DND-41 (cell line): ENCODE measurements at places on chromosomes 3 and 15.

DNA sequence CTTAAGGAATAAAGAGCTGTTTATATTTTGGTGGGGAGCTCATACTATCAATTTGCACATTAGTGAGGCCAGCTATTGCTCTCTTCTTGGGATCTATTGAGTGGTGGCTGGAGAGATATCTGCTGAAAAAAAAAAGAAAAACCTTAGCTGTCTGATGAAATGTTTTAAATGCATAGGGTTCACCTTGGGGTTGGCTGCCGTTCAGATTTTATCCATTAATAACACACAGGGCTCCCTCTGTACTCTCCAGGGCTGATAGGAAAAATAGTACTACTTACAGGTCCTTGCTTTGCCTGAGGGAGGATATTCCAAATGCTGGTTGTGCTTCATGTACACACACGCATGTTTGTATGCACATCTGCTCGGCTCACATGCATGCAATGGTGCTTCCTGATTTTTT is 803.7 kb downstream of the MCTP2 start:
- no peak for DNase-seq

GRCh38 chr3:11379238-11379823 is 107.1 kb downstream of the ATG7 start:
- DNase-seq, result no peak

DNA sequence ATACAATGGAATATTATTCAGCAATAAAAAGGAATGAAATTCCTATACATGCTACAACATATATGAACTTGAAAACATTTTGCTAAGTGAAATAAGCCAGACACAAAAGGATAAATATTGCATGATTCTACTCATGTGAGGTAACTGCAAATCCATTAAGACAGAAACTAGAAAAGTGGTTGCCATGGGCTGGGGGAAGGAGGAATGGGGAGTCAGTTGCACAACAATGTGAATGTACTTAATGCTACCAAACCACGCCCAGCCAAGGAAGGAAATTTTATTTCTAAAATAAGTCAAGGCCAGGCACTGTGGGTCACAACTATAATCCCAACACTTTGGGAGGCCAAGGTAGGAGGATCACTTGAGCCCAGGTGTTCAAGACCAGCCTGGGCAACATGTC is 9.8 kb upstream of the GMPPB start:
- DNase-seq, result no peak

DNA sequence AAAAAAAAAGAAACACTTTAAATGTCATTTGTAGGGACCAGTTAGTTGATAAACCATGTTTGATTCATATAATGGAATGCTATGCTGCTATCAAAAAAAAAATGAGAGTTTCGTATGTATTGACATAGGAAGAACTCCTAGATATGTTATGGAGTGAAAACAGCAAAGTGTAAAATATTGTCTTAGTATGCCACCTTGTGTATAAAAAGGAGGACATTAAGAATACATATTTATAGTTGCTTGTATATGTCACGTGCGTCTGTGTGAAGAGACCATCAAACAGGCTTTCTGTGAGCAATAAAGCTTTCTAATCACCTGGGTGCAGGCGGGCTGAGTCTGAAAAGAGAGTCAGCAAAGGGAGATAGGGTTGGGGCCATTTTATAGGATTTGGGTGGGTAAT is 39.5 kb downstream of the KBTBD8 start:
- no peak for DNase-seq

DNA sequence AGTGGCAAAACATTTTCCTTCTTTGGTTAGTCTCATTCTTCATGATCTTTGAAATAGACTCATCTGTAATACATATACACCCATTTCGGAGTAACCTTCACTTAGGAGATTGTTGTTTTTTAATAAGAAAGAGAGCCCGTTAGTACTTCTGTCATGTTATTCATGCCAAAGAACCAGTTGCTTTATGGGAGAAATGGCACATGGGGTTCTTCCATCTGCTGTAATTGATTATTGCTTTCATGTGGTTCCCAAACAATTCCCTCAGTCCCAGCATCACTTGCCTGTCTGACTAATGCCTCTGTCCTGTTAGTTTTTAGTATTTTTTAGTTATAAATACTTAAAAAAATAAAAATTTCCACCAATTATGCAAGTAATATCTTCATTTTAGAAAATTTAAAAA is 33.8 kb upstream of the FAH start:
- DNase-seq, result no peak

- no peak for DNase-seq
Measured at GRCh38 chr15:79702621-79703020, 194.2 kb downstream of the MTHFS start.

- no peak for DNase-seq
Measured at GRCh38 chr3:4138786-4139431, 164.3 kb upstream of the SETMAR start.

DNA sequence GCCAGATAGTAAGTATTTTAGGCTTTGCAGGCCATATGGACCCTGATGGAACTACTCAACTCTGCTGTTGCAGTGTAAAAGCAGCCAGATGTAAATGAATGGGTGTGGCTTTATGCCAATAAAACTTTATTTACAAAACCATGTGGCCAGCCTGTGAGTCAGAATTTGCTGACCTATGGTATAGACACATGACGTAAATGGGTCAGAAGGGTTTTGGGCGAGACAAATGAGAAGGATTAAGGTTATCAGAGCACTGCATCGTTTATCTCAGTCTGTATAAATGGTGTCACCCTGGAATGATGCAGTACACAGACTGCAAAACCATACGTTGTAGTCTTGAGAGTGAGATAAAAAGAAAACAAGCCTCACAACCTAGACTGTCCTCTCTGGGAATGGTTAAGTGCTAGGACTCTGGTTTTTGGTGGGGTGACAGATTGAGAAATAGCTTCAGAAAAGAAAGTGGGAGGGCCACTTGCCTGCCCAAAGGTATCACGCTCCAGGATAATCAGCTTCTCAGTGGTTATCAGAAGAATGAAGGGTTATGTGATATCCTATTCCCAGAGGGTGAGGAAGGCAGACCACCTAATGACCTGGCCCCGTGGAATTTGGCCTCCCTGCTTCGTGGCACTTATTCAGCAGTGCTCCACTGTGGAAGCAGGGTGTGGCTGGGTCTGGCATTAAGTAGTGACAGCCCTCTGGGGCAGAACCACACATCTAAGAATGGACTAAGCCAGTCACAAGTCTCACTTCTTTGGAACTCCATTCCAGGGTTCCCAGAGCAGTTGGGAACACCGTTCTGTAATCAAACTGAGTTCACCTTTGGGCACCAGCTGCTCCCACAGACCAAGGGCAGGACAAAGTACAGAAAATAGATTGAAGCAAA is 46.1 kb downstream of the ABHD5 start:
- DNase-seq, result no peak

GRCh38 chr15:91420689-91421088 is 320.6 kb downstream of the SV2B start:
- DNase-seq, result no peak

GRCh38 chr3:99764377-99764776 is 53.3 kb upstream of the CMSS1 start:
- DNase-seq, result no peak

DNA sequence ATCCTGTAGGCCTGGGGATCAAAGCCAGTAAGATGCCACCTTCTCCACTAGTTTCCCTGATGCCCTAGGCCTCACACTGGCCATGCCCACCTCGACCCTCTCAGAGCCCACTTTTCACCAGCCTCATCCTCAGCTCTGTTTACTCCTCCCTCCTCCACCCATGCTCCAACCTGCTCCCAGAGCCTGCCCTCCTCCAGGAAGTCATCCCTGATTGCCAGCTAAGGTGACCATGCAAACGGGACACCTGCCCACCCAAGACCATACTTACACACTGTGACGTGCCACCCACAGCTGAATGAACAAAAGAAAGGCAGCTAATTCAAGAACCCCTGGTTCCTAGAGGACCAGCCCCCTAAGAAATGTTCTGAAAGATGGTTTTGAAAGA is 9.1 kb downstream of the PLCD1 start:
- DNase-seq, result no peak

DNA sequence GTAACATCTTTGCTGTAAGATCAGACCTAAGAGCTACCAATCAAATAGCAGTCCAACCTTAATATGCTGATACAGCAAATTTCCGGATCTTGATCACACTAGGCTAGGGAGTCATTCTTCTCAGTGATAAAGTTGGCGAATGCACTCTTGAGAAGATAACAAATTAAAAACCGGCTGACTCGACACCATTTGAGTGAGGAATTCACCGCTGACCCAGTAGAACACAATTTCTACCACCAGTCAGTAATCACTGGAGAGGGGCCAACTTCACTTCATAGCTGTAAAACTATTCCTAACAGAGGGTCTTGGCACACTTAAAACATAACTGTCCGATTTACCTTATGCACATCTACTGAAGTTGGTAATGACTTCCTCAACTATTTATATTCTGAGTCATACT is 47.2 kb downstream of the MEIS2 start:
- DNase-seq, result no peak

DNA sequence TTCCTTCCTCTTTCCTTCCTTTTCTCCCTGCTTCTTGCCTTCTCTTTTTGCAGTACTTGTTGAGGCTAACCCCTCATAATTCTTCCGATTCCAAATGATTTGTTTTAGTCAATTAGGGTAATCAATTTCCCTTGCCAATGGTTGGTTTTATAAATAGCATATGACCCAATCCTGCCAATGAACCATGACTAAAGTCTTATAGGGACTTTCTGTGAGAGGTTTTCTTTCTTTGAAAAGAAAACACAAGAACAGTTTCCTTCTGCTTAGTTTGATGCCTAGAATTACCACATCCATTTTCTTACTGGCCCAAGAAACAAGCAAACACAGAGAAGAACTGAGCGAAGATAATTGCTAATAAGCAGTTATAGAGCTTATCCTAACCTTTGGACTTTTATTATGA is 292.5 kb upstream of the SATB1 start:
- DNase-seq, result no peak

DNA sequence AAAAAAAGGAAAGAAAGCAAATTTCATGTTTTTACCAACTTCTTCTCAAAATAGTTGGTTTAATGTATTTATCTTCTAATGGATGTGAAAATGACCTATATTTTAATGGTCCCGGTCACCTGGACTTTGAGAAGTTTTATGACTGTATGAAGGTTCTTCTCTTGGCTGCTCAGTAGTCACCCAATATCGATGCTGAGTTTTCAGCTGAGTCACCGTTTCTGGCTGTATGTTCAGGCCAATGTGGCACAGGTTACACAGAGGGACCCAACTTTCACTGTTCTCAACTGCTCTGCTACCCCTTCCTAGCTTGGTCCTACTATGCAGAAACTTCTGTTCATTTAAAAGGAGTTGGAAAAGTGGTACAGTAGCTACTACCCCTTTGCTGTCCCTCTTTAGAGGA is 25.8 kb downstream of the VGLL3 start:
- no peak for DNase-seq

- no peak for DNase-seq
Measured at GRCh38 chr15:63372018-63372705, 9.5 kb downstream of the CA12 start.

DNA sequence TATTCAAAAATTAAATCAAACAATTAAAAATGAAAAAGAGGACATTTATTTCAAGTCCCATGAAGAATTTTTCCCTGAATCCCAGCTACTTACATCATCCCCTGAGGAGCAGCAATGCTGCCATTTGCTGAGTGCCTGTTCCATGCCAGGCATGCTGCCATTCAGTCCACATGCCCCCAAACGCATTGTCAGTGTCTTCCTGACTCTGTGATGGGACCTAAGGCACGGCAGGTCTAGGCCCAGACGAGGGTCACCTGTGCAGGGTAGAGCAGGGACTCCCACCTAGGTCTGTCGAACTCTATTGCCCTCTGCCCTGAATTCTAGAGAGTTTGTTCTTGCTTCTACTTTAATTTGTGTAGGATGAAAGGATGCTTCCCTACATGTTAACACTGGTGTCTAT is 7.0 kb downstream of the PSTPIP1 start:
- no peak for DNase-seq

GRCh38 chr3:46866720-46867549 is 3.7 kb upstream of the MYL3 start:
- DNase-seq, result peak; percentile 78

GRCh38 chr3:127031845-127032244 is 48.9 kb downstream of the PLXNA1 start:
- DNase-seq, result no peak

- no peak for DNase-seq
Measured at GRCh38 chr3:177335728-177336127, 138.4 kb upstream of the TBL1XR1 start.

DNA sequence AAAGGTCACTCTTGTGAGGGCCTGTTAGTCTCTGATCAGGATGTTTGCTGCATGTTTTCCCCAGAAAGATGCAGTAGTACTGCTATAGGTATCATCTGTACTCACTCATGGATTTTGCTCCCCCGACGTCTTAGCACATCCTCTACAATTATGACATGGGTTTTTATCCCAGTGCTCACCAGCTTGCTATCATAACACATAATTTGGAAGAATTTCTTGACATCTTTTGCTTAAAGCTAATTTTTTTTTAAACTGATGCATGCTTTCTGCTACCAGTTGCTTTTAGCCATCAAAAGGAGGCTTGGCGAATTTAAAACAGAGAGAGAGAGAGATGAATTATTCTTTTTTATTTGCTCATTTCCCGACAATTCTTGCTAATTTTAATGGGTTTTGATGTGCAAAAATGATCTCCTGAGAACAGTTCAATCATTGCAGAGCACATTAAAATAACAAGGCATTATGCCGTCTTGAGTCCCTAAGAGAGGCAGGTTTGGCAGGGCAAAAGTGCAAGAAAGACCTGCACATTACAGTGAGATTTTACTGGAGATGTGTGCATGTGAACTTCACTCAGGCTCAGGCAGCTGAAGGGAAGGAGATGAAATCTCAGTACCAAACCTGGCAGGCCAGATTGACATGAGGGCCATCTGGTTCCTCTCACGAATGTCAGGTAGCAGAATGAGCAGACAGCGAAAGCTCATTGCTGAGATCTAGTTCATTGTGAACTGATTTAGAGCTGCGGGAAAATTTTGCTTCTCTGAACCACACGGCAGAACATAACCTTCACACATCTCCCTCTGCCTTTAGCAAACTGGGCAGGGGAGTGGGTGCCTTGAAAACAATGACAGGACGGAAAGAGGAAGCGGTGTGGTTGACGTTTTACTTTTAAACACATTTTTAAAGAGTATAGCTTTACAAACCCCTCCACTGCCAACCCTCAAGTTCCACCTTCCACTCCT is 25.9 kb upstream of the GOLGA8B start:
- no peak for DNase-seq

GRCh38 chr3:127446756-127447155 is 143.8 kb downstream of the TPRA1 start:
- DNase-seq, result no peak

DNA sequence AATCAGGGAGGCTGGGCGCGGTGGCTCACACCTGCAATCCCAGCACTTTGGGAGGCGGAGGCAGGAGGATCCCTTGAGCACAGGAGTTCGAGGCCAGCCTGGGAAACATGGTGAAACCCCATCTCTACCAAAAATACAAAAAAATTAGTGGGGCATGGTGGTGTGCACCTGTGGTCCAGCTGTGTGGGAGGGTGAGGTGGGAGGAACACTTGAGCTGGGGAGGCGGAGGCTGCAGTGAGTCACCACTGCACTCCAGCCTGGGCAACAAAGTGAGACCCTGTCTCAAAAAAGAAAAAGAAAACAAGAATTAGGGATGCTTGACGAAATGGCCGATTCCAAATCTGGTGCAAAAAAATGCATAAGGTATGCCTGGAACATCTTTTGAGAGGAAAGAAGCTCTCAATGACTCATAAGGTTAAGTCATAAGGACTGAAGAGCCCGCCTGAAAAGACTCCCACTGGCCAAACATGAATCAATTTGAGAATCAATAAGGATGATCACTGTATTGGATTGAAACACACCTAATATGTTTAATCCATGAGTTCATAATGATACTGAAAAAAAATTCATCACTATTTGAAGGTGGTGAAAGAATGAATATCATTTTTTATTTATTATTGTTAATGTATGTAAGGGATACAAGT is 27.7 kb downstream of the BLM start:
- no peak for DNase-seq
